Breast epithelium (tissue), 4 donors: ENCODE measurements at places on chromosomes 1 and 21. TPM values are rescaled to one million over a fixed set of nuclear protein-coding genes. Genes with fewer than 3 reads are reported as not detected.

DNA sequence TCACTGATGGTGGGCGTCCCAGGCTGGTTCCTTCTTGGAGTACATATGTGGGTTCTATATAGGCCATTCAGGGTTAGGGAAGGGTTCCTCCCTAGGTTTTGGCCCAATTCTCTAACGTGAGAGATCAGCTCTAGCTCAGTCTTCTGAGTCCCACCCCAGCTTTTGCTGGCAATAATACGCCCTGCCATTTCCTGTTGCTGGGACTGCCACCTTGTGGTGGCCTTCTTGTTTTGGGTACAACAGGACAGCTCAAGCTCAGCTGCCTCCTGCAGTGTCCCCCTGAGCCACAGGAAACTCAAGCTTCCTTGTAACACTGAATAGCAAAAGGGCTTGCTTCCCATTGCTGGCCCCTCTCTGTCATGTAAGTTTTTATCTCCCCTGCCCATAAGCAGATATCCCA, 77.8 kb downstream of the BACH1 start:
- no peak for DNase-seq
- no peaks in the 10 kb centered on the region for H3K36me3 ChIP-seq
- no peaks in the 10 kb centered on the region for H3K4me1 ChIP-seq
- no peak overlapping the region for H3K4me3 ChIP-seq
- no peak overlapping the region for H3K27ac ChIP-seq

DNA sequence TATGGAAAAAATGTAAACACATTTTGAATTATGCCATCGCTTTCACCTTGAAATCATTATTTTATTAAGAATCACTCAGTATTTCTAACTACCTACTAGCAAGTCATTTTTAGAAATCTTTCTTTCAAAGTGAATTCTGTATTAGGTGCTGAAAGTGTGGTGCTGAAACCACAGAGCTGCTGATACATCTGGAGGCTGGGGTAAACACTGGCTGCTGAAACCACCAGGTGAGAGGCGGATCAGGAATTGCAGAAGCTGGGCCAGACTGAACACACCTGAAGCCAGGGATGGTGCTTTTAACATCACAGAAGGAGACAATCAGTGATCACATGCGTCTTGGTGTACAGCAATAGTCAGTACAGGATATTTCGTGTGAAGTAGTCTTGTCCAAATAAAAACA, 42.2 kb upstream of the KCNE1 start:
- H3K4me1 ChIP-seq: no peaks in the 10 kb centered on the region
- DNase-seq: no peak
- no peaks in the 10 kb centered on the region for H3K36me3 ChIP-seq
- H3K27me3 ChIP-seq: no peaks in the 10 kb centered on the region
- H3K27ac ChIP-seq: no peak overlapping the region

Gene TTC39A
- 72.1 TPM for total RNA-seq

Gene WNT4
- total RNA-seq: 3.1 TPM

Gene NTNG1
- 5.7 TPM for total RNA-seq

Gene MEX3A
- total RNA-seq: 0.32 TPM
